ENCODE measurements at places on chromosomes 4 and X. TPM values are rescaled to one million over a fixed set of nuclear protein-coding genes. Genes with fewer than 3 reads are reported as not detected.
A peak's percentile ranks its signal among the peaks of the same experiment; 100 is the strongest.

The XG gene
- total RNA-seq, result 5.9 TPM

GRCh38 chr4:7202411-7202810, 10.1 kb downstream of the SORCS2 start:
- H3K4me1 ChIP-seq, result peaks cover 42% of the 10 kb centered on the region
- H3K27ac ChIP-seq, result peak overlapping the region; percentile 72
- DNase-seq, result no peak
- no peaks in the 10 kb centered on the region for H3K27me3 ChIP-seq
- H3K4me3 ChIP-seq, result no peak overlapping the region
- no peaks in the 10 kb centered on the region for H3K36me3 ChIP-seq

The JADE3 gene
- total RNA-seq, result 5.2 TPM

DNA sequence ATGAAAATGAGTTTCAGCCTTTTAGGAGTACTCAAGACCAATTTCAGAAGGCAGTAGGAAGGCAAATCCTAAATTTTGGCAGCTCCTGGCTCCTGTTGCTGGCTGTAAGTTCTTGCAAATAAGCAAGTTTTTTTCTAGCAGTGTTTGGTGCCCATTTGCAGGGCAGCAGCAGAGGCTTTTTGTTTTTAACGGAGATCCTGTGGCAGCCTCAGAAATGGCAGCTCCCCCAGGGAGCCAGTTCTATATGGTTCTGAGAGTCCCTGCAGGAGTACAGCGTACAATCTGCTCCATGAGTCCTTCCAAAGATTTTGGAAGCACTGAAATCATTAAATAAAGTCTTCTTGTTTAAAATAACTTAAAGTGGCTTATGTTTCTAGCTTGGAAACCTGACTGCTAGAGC, 171.9 kb downstream of the NDST4 start:
- H3K4me3 ChIP-seq, result no peak overlapping the region
- H3K27me3 ChIP-seq, result no peaks in the 10 kb centered on the region
- no peaks in the 10 kb centered on the region for H3K36me3 ChIP-seq
- DNase-seq, result no peak
- H3K27ac ChIP-seq, result no peak overlapping the region

The CDKL5 gene
- total RNA-seq, result 9.1 TPM

The TLL1 gene
- 7.9 TPM for total RNA-seq

DNA sequence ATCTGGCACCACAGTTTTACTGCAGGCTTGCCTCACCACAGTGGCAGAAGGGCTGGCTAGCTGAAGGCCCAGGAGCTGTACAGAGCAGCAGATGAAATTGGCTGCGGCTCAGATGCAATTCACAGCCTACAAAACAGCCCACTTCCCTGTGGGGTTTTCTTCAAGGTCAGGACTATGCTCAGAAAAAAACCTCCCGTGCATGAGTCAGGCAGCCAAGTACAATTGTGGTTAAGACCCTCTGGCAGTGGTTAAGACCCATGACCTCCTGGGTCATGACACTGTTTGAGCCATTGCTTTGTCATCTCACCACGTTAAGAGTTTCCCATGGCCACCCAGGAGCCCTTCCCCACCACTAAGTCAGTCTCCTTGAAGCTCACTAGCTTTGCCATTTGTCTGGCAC, 276.3 kb downstream of the HNRNPD start:
- no peak overlapping the region for H3K27ac ChIP-seq
- H3K4me3 ChIP-seq, result no peak overlapping the region
- H3K27me3 ChIP-seq, result no peaks in the 10 kb centered on the region
- no peaks in the 10 kb centered on the region for H3K4me1 ChIP-seq
- no peak for DNase-seq
- H3K36me3 ChIP-seq, result no peaks in the 10 kb centered on the region

The TSPAN7 gene
- 38.5 TPM for total RNA-seq

- no peaks in the 10 kb centered on the region for H3K27me3 ChIP-seq
- no peak for DNase-seq
- H3K27ac ChIP-seq, result no peak overlapping the region
- no peaks in the 10 kb centered on the region for H3K4me1 ChIP-seq
- no peak overlapping the region for H3K4me3 ChIP-seq
These were observed 27.7 kb downstream of the METTL14 start for GRCh38 chr4:118712872-118713271.

DNA sequence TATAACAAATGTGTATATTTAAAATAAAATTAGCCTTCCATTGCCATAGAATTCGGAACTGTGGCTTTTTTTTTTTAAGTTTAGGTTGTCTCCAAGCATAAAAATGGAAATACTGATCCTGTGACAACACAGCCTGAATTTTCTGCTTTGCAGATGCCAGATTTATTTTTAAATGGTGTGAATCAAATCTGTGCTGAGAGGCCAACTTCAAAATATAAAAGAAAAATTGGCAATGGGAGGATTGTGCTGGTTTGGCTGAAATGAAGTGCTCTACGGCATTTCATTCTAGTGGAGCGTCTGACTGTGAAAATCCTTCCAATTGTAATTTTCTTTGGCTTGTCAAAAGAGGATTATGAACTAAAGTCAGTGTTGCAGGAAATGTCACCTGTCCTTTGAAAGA, 580.3 kb upstream of the ZFP42 start:
- H3K4me1 ChIP-seq, result no peaks in the 10 kb centered on the region
- H3K27me3 ChIP-seq, result no peaks in the 10 kb centered on the region
- no peaks in the 10 kb centered on the region for H3K36me3 ChIP-seq
- no peak overlapping the region for H3K27ac ChIP-seq
- H3K4me3 ChIP-seq, result no peak overlapping the region
- no peak for DNase-seq

DNA sequence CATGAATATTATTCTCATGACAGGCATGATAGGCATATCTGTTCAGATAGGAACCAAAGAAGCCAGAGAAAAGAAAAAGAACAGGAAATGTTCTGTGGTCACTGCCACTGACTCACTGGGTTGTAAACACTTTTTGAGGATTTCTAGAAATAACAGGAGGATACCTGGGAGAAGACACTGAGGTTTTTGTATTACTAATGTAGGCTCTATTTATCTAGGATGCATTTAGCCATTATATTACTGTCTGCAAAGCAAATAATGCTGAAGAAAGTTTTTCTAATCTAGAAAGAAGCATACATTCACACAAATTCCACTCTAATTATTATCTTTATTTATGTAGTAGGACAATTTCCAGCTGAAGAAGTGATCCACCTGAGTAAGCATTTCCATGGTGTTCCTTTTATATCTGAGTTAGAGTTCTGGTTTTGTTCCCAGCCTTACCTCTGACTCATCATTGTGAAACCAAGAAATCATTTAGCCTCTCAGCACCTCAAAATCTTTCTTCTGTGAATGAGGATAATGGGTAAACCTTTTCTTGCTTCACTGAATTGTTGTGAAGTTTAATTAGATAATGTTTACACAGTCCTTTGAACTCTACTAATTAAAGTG, 40.2 kb upstream of the EPGN start:
- H3K4me3 ChIP-seq, result no peak overlapping the region
- H3K4me1 ChIP-seq, result peaks cover 5% of the 10 kb centered on the region
- no peak for DNase-seq
- H3K36me3 ChIP-seq, result no peaks in the 10 kb centered on the region

The NDUFC1 gene
- 16.5 TPM for total RNA-seq

DNA sequence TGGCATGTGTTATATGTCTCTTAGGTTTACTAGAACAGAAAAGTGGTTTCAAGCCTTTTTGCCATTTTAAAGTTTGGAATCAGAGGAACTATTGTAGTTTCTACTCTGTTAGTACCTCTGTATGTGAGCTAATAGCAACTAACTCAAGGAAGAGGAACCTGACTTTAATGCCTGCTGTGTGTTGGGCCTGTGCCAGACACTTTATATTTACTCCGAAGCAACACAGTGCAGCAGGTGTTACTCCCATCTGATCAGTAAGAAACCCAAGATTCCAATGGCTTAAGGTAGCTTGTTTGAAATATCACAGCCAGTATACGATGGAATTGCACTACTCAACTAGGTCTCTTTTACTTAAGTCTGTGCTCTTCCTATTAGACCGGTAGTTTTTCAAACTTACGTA, 79.2 kb downstream of the USP9X start:
- no peak for DNase-seq
- no peaks in the 10 kb centered on the region for H3K27me3 ChIP-seq
- H3K36me3 ChIP-seq, result peaks cover 7% of the 10 kb centered on the region
- no peak overlapping the region for H3K27ac ChIP-seq

The BANK1 gene
- total RNA-seq, result 1.5 TPM

The KIAA0232 gene
- 29.0 TPM for total RNA-seq

The GAGE13 gene
- not detected for total RNA-seq

GRCh38 chrX:68203646-68204045, 229.6 kb downstream of the OPHN1 start:
- DNase-seq, result no peak
- no peaks in the 10 kb centered on the region for H3K27me3 ChIP-seq
- H3K4me3 ChIP-seq, result no peak overlapping the region
- H3K27ac ChIP-seq, result no peak overlapping the region
- no peaks in the 10 kb centered on the region for H3K36me3 ChIP-seq

The REPS2 gene
- total RNA-seq, result 10.8 TPM

DNA sequence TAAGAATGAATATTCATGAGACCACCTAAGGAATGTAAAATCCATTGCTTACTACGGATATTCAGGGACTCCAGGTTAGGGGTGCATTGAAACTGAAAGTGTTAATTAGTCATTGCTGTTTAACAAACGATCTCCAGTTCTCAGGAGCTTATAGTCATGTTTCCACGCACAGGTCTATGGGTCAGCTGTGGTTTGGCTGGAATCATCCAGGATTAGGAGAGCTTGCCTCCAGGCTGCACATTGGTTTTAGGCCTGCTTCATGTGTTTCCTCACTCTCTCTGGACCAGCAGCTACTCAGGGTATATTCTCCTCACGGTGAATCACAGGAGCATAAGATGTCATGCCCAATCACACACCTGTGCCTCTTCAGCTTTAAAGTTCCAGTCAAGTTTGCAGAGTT, 98.9 kb downstream of the ATXN3L start:
- H3K27ac ChIP-seq, result no peak overlapping the region
- H3K4me1 ChIP-seq, result no peaks in the 10 kb centered on the region
- H3K4me3 ChIP-seq, result no peak overlapping the region
- DNase-seq, result no peak
- H3K27me3 ChIP-seq, result no peaks in the 10 kb centered on the region
- no peaks in the 10 kb centered on the region for H3K36me3 ChIP-seq

DNA sequence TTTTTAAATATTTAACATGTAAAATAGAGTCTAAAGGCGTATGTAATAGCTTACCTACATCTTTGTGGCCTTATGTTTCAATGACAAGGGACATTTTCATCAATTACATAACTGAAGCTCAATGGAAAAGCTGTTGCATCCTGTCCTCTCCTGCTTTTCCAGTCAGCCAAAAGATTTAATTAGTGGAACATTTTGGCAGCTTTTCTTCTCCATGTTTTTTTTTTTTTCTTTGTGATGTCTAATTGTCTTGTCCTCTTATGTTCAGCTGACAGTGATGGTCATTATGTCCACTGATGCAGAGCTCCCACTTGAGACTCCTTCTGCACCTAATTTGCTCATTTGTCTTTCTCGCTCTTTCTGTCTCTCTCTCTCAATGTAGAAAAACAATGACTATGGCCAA, 422.2 kb downstream of the GABRG1 start:
- DNase-seq, result no peak
- no peak overlapping the region for H3K27ac ChIP-seq

The TRPC3 gene
- 0.98 TPM for total RNA-seq

DNA sequence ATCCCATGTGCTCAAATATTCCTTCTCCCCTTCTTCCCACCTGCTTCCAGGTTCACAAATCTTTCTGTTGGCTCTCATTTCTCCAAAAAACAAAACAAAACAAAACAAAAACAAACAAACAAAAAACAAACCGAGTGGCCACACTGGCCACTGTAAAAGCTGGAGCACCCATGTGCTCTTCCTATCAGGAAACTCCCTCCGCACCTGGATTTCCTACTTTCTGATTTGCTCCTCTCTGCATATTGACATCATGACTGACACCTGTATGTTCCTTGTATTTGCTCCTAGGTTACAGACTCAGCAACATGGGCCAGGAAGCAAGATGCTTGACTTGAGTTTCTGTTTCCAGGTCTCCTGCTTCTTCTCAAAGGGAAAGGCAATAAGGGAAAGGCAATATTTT, 258.8 kb downstream of the GPC3 start:
- H3K4me1 ChIP-seq, result no peaks in the 10 kb centered on the region
- no peak for DNase-seq
- no peaks in the 10 kb centered on the region for H3K27me3 ChIP-seq
- H3K27ac ChIP-seq, result no peak overlapping the region
- H3K36me3 ChIP-seq, result no peaks in the 10 kb centered on the region

- no peaks in the 10 kb centered on the region for H3K36me3 ChIP-seq
- H3K27me3 ChIP-seq, result no peaks in the 10 kb centered on the region
- H3K4me1 ChIP-seq, result no peaks in the 10 kb centered on the region
- H3K4me3 ChIP-seq, result no peak overlapping the region
These were observed 12.2 kb upstream of the HERC6 start for GRCh38 chr4:88366460-88366859.

The RPL39 gene
- total RNA-seq, result 1,813 TPM

- no peak overlapping the region for H3K27ac ChIP-seq
- no peaks in the 10 kb centered on the region for H3K4me1 ChIP-seq
- H3K36me3 ChIP-seq, result no peaks in the 10 kb centered on the region
These were observed 429.3 kb downstream of the INPP4B start for GRCh38 chr4:142416711-142417275.

- no peak overlapping the region for H3K27ac ChIP-seq
- no peaks in the 10 kb centered on the region for H3K36me3 ChIP-seq
- no peak for DNase-seq
- no peaks in the 10 kb centered on the region for H3K27me3 ChIP-seq
- H3K4me3 ChIP-seq, result no peak overlapping the region
These were observed 67.1 kb downstream of the MED28 start for GRCh38 chr4:17681281-17682221.

The BCOR gene
- total RNA-seq, result 19.9 TPM

- no peak overlapping the region for H3K27ac ChIP-seq
- no peak for DNase-seq
- no peaks in the 10 kb centered on the region for H3K4me1 ChIP-seq
- H3K27me3 ChIP-seq, result no peaks in the 10 kb centered on the region
- H3K4me3 ChIP-seq, result no peak overlapping the region
- H3K36me3 ChIP-seq, result no peaks in the 10 kb centered on the region
These were observed 80.0 kb downstream of the ALPK1 start for GRCh38 chr4:112377171-112377570.

The ART3 gene
- 0.74 TPM for total RNA-seq

The SPATA18 gene
- total RNA-seq, result 15.2 TPM

The RAB33A gene
- total RNA-seq, result 0.98 TPM

The ESX1 gene
- total RNA-seq, result not detected

The ZNF732 gene
- 0.98 TPM for total RNA-seq

The ZNF718 gene
- total RNA-seq, result 5.9 TPM

- no peak overlapping the region for H3K27ac ChIP-seq
- H3K4me1 ChIP-seq, result no peaks in the 10 kb centered on the region
These were observed 319.1 kb downstream of the TENM3 start for GRCh38 chr4:182562350-182562749.

The TKTL2 gene
- not detected for total RNA-seq

Measured in vagina (tissue), 2 donors.